ENCODE measurements at places on chromosomes 4 and X.

DNA sequence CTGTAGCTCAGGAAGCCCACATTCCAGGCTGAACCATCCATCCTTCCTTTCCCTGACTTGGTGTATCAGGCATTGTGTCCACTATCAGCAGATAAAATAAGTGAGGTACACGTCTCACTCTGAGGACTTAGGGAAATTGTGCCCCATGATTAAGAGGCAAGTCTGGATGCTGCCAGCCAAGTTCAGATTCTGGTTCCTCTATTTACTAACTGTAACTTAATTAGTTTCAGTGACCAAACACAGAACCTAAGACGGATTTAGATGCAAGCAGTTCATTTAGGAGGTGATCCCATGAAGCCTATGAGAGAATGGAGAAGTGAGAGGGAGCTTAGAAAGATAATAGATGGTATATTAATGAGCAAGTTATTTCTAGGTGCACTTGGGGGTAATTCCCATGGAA lies 56.6 kb upstream of the PACRGL start:
- no peak for DNase-seq

DNA sequence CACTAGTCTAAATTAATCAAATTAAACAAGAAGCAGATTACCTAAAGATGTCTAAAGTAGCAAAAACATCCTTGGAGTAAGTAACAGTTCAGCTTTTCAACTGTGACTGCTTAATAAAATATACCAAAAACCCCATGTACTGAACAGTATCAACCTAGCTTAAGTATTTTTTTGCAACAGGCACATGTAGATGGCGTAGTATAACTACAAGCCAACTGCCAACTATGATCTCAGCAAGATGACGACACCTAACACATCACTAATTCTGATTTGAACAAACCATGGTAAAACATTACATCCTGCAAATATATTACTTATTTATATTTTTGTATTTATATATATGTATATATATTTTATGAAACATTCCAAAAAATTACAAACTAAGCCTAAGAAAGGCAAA lies 24.5 kb downstream of the DHX15 start:
- DNase-seq: peak; percentile 55

- no peak for DNase-seq
Measured at GRCh38 chrX:131305926-131306325, 16.8 kb upstream of the IGSF1 start.

GRCh38 chr4:42501624-42502401 lies 104.5 kb downstream of the SHISA3 start:
- DNase-seq: no peak

- no peak for DNase-seq
Measured at GRCh38 chrX:6029014-6029413, 199.7 kb downstream of the NLGN4X start.

DNA sequence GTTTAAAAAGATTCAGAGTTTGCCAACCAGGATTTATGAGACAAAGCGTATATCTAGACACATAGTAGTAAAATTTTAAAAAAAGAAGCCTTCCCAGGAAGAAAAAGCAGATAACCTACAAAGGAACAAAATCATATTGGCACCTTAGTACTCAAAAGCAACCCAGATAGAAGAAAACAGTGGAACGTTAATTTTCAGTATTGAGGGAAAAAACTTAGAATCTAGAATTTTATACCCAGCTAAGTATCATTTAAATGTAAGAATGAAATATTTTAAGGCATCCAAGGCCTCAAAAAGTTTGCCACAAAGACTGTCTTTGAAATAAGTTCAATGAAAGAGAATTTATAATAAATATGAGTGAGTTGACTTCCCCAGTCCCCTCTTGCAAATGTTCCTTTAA lies 96.5 kb upstream of the EOLA2 start:
- no peak for DNase-seq

- no peak for DNase-seq
Measured at GRCh38 chrX:153634832-153635231, 12.2 kb upstream of the DUSP9 start.

DNA sequence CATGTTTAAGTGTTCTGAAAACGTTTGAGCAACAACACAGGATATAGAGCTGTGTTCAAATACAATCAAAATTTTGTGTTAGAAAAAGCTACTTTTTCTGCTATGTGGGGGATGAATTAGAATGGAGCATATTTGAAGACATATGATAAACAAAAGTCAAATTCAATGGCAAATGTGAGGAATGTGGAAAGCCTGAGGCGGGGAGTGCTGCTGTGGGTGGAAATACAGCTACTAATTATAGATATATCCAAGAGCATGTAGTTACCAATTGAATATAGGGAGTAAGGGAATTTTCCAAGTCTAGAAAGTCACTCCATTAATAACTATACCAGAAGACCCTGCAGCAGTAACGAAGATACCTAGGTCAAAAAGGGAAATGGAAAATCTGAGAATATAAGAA lies 2370.4 kb upstream of the TENM3 start:
- DNase-seq: no peak

DNA sequence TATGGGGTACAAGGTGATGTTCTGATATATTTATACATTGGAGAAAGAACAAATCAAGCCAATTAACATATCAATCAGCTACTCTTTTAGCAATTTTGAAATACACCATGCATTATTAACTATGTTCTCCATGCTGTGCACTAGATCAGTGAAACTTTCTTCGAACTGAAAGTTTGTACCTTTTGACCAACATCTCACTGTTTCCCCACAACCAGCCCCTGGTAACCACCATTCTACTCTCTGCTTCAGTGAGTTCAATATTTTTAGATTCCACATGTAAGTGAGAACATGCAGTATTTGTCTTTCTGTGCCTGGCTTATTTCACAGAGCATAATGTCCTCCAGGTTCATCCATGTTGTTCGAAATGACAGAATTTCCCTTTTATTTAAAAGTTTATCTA lies 246.1 kb upstream of the VCX start:
- DNase-seq: no peak

- DNase-seq: no peak
Measured at GRCh38 chrX:78839711-78840110, 92.2 kb downstream of the LPAR4 start.

DNA sequence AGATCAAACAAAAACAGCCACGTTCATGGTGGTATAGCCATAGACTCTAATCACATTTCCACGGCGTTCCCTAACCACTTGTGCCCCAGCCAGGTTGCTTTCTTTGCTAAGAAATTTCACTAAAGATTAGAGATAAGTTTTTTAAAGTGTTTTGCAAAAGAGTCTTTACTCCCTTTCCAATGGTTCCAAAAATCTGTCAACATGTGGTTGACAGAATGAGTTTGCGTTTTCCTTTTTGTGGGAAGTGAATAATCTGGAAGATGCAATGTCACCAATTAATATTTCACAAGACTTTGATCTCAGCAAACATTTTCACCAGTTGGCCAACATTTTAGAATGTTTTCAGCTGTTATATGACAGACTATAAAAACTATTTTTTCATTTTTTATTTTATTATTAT lies 35.3 kb downstream of the CXCL1 start:
- peak; percentile 79 for DNase-seq

- no peak for DNase-seq
Measured at GRCh38 chrX:68865926-68866325, 37.1 kb downstream of the EFNB1 start.

DNA sequence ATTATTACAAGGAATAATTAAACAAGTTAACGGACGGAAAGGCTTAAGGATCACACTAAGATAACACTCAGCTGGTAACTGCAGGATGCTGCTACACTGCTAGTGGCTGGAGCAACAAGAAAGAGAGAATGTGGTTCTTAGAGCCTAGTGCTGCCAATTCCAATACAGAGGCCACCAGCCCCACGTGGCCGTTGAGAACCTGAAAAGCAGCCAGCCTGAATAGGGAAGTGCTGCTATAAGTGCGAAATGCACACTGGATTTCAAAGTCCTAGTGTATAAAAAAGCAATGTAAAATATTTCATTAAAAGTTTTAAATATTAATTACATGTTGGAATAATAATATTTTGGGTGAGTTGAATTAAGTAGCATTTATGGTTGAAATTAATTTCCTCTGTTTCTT lies 257.3 kb upstream of the TAPT1 start:
- no peak for DNase-seq

- no peak for DNase-seq
Measured at GRCh38 chr4:165874791-165875371, 1.8 kb downstream of the TLL1 start.

DNA sequence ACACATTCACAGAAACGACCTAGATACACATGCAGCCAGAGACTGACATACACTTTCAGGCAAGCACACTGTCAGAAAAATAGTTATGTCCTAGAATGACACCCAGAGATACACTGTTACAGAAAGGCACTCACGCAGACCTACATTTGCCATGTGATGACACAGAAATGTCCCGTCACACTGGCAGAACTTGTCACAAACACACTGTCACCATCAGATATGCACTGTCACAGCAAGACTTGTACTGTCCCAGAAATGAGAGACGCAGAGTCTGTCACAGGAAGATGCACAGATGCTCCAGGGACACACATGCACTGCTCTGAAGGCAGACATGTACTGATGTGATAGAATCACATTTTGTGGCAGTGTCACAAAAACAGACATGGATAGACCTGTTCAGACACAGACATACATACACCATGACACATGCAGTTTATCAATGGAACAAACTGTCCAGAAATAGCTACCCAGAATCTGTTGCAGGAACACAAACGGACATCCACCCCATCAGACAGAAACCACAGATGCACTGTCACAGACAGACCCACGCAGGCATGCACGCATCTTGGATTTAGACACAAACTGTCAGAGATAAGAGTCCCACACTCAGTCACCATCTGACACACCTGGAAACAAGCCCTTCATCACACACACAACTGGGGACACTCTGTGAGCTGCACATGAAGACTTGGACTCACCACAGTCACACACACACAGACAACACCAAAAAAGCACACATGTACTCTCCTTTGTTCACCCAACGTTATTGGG lies 1.3 kb upstream of the PIM2 start:
- DNase-seq: no peak

GRCh38 chrX:38192007-38192810 lies 28.5 kb downstream of the SRPX start:
- DNase-seq: peak; percentile 46

- DNase-seq: peak; percentile 57
Measured at GRCh38 chrX:40581336-40581920, 658 bp downstream of the ATP6AP2 start.

DNA sequence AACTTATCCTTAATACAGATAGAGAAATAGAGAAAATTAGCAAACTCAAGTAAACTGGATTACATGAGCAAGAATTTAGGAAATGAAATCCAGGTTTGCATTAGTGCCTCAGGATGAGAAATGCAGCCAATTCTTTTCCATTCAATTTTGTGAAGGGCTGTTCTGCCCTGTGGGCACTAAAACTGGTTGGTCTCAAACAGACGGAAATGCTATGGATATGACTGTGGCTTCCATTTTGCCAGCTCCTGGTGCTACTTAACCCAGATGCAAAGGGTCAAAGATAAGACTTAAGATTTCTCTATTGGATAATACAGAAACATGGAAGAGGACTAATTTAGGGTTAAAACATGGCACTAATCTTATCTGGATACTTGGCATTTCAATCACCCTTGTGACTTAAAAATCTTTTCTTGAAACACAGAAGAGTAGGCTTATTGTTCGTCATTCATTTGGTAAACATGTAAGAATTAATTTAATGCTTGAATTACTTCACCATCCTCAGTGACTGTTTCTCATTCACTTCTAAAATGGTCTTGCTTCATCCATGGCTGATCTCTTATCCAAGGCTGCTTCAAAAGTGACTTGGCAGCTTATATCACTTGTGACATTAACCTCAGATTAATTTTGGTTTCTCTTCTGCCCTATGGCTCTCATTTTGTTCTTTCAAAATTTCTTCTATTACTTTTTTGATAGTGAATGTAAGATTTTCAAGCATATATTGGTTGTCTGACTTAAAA lies 1008.7 kb downstream of the GLUD2 start:
- DNase-seq: no peak

DNA sequence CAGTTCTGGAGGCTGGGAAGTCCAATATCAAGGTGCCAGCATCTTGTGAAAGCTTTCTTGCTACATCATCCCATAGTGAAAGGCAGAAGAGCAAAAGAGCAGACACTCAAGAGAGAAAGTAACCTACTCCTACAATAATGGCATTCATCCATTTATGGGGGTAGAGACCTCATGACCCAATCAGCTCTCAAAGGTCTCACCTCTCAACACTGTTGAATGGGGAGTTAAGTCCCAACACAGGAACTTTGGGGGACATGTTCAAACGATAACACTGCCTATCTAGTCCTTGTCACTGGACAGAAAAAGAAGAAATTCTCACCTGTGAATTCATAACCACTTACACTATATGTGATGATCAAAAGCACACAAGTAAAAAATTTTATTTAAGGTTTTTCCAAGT lies 6.6 kb upstream of the NFKB1 start:
- DNase-seq: no peak

- no peak for DNase-seq
Measured at GRCh38 chrX:115345615-115346014, 56.1 kb downstream of the LUZP4 start.

- no peak for DNase-seq
Measured at GRCh38 chr4:159205466-159205865, 102.6 kb downstream of the RAPGEF2 start.

Data from GM23248 (cell line).